ENCODE measurements at places on chromosomes 6 and 20. TPM values are rescaled to one million over a fixed set of nuclear protein-coding genes. Genes with fewer than 3 reads are reported as not detected.
A peak's percentile ranks its signal among the peaks of the same experiment; 100 is the strongest.

CDSN gene
- total RNA-seq: not detected

- no peak for DNase-seq
- H3K27ac ChIP-seq: no peak overlapping the region
- H3K27me3 ChIP-seq: no peaks in the 10 kb centered on the region
- peaks cover 3% of the 10 kb centered on the region for H3K36me3 ChIP-seq
- no peaks in the 10 kb centered on the region for H3K4me1 ChIP-seq
Measured at GRCh38 chr6:127302728-127303660, 36.3 kb downstream of the RNF146 start.

DNA sequence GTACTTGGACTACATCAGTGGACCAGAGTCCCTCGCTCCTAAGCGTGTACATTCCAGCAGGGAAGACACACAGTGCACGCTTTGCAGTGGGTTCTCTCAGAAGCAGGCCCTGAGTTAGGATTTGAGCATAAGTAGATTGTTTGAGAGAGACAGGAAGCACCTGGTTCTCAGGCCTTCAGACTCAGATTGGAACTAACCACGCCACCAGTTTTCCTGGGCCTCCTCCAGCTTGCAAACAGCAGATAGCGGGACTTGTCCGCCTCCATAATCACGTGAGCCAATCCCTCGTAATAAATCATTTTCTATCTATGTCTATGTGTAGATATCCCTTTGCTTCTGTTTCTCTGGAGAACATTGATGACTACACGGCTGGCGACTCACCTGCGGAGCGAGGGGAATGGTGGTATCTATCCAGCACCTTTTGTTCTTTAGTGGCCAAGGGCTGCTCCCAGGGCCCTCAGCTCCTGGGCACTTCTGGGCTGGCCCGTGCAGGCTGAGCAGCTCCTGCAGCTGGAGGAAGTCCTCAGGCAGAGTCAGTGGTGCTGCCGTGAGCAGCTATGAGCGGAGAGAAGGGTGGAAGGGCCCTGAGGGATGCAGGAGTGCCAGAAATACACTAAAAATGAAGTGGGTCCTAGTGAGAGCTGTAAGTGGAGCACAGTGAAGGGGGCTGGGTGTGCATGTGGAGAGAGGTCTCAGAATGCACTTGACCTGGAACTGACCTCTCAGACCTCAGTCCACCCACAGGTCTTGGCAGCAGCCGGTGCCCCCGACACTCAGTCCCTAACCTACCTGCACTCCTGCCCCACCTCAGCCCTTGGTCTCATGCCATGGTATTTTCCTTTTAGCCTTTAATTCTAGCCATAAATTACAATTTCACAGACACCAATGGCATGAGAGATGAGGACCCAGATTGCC is 76.9 kb downstream of the STK35 start:
- H3K4me1 ChIP-seq: no peaks in the 10 kb centered on the region
- H3K4me3 ChIP-seq: no peak overlapping the region
- no peak overlapping the region for H3K27ac ChIP-seq
- peaks cover under 1% of the 10 kb centered on the region for H3K27me3 ChIP-seq

GRCh38 chr6:30781395-30781742 is 37.0 kb upstream of the IER3 start:
- H3K4me1 ChIP-seq: peaks cover 9% of the 10 kb centered on the region
- H3K36me3 ChIP-seq: no peaks in the 10 kb centered on the region
- no peak for DNase-seq
- H3K27me3 ChIP-seq: no peaks in the 10 kb centered on the region
- H3K4me3 ChIP-seq: no peak overlapping the region
- H3K27ac ChIP-seq: peak overlapping the region; percentile 88
